Mesenchymal stem cell (in vitro differentiated cells and primary cell): ENCODE measurements at places on chromosomes 5 and 9.

GRCh38 chr5:128799945-128800344, 165.3 kb upstream of the SLC27A6 start:
- no peak for DNase-seq

- DNase-seq, result no peak
Measured at GRCh38 chr9:92300936-92301335, 7.4 kb upstream of the IARS1 start.

GRCh38 chr5:153782589-153783361, 255.9 kb downstream of the FAM114A2 start:
- peak; percentile 65 for DNase-seq

- no peak for DNase-seq
Measured at GRCh38 chr5:173786286-173787187, 101.6 kb upstream of the CPEB4 start.

GRCh38 chr5:169923988-169924387, 56.3 kb downstream of the INSYN2B start:
- DNase-seq, result no peak

- no peak for DNase-seq
Measured at GRCh38 chr5:164708831-164709230, 1203.4 kb downstream of the MAT2B start.

DNA sequence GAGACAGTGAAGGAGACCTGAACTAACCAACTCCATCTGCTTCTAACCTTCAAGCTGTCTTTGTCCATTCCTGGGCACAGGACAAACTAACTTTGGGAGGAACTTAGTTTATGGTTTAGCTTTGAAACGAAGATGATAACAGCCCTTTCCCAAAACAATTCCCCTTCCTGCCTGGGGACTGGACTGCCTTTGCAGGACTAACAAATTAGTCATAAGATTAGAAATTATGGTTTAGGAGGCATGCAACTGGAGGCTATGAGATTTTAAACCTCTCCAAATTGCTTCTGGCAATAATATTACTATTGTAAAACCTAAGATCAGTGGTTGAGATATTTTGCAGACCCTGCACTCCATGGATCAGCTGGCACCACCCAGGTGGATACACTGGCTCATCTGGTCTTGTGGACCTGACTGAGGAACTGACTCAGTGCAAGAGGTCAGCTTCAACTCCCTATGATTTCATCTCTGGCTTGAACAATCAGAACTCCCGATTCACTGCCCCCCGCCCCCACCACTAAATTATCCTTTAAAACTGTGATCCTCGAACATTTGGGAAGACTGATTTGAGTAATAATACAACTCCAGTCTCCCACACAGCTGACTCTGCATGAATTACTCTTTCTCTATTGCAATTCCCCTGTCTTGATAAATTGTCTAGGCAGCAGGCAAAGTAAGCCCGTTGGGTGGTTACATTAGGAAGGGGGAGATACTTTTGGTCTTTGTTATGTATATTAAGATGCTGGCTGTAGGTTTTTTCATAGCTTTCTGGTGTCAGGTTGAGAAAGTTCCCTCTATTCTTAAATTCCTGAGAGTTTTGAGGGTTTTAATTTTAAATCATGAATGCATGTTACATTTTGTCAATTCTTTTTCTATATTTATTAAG, 213.3 kb downstream of the TSSK1B start:
- DNase-seq, result no peak

GRCh38 chr9:33676746-33677505, 118.4 kb upstream of the PRSS3 start:
- DNase-seq, result peak; percentile 55
